Activated CD8-positive, alpha-beta memory T cell treated with anti-CD3 and anti-CD28 coated beads for 48 hours (primary cell): ENCODE measurements at places on chromosomes 16 and 17.
A peak's percentile ranks its signal among the peaks of the same experiment; 100 is the strongest.

- DNase-seq: no peak
Measured at GRCh38 chr17:56917559-56918296, 3.9 kb upstream of the TRIM25 start.

GRCh38 chr17:40015998-40016985 lies 1.1 kb downstream of the CSF3 start:
- no peak for DNase-seq

GRCh38 chr16:77660311-77660710 lies 62.0 kb upstream of the NUDT7 start:
- no peak for DNase-seq

GRCh38 chr16:79316004-79316458 lies 284.5 kb downstream of the MAF start:
- peak; percentile 14 for DNase-seq

DNA sequence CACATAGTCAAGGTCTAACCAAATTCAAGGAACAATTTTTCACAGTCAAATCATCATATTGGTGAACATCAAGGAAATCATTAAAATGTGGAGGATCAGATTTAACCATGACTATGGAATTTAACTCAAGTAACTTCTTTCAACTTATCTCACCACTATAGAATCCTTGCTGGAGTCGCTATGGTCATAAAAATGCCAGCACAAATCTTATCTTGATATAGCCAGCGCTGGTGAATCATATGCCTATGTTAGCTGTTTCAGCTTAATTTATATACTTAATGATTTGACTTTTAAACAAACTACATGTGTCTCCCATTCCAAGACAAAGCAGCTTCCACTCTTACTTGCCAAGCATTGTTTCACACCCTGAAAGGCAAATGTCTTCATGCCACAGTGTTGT lies 416.4 kb downstream of the CDH11 start:
- DNase-seq: no peak

DNA sequence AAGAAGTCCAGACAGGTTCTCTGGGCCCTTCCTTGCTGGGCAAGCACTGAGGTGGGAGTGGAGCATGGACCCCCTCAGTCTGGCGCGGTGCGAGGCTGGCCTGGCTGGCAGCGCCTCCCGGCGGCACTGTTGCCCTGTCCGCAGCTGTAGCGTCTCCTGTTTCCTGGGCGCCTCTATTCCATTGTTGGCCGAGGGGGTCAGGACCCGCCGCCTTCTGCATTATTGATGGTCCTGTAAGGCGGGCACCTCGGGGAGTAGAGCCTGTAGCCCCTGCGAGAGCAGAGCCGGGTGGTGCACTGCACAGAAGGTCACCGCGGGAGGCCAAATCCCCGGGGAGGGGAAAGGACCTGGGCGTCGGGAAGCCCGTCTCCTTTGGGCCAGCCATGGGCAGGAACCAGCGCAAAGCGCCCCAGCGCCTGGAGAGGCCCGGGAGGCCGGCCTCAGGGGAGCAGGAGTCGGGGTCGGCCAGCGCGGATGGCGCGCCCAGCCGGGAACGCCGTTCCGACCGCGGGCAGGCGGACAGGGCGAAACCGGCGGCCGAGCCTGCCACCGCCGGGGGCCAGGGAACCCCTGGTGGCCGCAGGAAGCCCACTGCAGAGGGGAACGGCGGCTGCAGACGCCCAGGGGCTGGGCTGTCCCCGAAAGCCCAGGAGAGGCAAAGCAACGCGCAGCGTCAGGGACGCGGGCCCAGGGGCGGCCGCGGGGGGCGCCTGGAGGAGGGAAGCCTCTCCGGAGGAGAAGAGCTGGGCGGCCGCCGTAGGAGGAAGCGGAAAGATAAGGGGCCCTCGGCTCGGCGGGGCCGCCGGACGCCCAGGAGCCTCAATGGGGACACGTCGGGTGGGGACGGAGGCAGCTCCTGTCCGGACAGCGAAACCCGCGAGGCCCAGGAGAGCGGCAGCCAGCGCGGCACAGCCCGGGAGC lies at the start of gene MYO15B:
Gene MYO15B (plus strand): TSS at position 126 of the 921 bp plus-strand sequence. CDS start 258 bp downstream, at position 384.
- DNase-seq: peak; percentile 54

GRCh38 chr17:64163468-64163867 lies 33.5 kb upstream of the ERN1 start:
- DNase-seq: no peak

GRCh38 chr17:19868079-19868395 lies 301 bp upstream of the ULK2 start:
- DNase-seq: no peak

GRCh38 chr17:73271072-73271471 lies 9.4 kb upstream of the CPSF4L start:
- DNase-seq: no peak
